DMS53 (cell line): ENCODE measurements at places on chromosomes 2 and 18.

GRCh38 chr2:17299891-17300540 is 218.2 kb downstream of the RAD51AP2 start:
- peak; percentile 38 for DNase-seq

DNA sequence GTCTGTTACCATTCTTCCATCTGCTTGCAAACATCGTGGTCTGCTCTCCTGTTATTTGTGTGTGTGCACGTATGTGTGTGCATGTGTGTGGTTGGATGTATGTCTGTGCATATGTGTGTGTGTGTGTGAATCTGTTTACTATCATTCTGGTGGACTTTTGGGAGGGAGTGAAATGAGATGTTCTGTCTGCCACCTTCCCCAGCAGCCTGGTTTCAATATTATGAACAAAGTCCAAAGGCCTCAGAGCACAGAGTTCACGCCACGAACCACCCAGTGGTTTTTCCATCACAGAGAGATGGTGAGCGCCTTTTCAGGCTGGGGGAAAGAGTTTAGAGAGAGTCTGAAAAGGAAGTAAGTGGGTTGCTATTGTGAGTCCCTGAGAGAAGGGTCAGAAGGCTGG is 67.1 kb upstream of the YWHAQ start:
- no peak for DNase-seq

DNA sequence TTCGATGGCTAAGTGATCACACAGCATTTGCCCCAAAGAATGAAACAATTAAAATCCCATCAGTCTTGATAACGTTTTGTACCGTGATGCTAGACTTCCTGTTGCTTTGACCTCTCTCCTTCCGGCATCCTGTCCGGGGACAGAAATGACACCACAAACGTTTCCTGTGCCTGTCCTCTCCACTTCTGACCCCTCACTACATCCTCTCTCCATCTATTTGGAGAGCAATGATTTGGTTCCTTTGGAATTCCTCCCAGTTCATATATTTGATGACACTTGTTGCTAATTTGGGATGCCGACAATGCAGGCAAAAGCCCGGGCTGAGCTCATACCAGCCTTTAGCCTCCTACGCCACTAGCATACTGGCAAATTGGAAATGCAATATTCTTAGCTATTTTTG is 151.2 kb upstream of the CCDC68 start:
- no peak for DNase-seq

DNA sequence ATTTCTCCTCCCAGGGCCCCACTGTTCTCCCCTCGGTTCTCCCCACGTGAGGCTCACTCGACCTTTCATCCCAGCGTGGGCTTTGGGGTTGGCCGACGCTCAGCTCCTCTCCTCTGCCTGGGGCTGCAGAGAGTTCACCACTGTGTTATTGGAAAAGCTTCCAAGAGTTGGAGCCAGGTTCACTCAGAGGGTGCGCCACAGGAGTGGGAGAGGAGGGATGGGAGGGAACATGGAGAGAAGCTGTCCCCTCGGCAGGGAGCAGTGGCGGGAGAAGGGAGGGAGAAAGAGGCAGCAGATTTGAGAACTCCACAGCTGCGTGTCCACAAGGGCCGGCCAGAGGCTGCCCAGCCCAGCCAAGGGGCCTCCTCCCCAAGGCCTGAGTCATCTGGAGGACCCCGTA is 197.1 kb upstream of the SMAD2 start:
- no peak for DNase-seq

GRCh38 chr2:71898851-71899681 is 248.6 kb downstream of the CYP26B1 start:
- DNase-seq, result peak; percentile 33

- DNase-seq, result no peak
Measured at GRCh38 chr2:66872081-66872985, 437.4 kb downstream of the MEIS1 start.

- peak; percentile 79 for DNase-seq
Measured at GRCh38 chr2:151886241-151886640, 58.0 kb upstream of the ARL5A start.

- DNase-seq, result no peak
Measured at GRCh38 chr2:172613615-172614231, 57.8 kb downstream of the PDK1 start.

- DNase-seq, result no peak
Measured at GRCh38 chr2:127811397-127812321, 688 bp upstream of the WDR33 start.

- DNase-seq, result peak; percentile 93
Measured at GRCh38 chr2:241373446-241373845, 17.4 kb downstream of the FARP2 start.

DNA sequence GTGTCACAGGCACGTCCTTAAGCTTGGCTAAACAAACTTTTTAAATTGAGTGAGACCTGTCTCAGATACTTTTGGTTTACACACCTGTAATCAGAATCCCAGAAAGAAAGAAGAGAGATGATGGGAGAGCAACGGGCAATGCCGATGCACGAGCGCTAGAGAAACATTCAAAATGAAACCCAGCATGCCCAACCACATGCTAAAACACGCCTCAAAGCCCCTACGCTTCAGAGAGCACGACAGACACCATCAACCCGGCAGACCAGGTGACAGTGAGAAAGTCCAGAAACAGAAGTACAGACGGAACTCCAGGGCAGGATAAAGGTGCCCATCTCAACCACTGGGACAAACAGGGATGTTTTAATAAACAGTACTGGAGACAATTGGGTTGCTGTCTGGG is 85.5 kb downstream of the HDAC4 start:
- DNase-seq, result no peak

DNA sequence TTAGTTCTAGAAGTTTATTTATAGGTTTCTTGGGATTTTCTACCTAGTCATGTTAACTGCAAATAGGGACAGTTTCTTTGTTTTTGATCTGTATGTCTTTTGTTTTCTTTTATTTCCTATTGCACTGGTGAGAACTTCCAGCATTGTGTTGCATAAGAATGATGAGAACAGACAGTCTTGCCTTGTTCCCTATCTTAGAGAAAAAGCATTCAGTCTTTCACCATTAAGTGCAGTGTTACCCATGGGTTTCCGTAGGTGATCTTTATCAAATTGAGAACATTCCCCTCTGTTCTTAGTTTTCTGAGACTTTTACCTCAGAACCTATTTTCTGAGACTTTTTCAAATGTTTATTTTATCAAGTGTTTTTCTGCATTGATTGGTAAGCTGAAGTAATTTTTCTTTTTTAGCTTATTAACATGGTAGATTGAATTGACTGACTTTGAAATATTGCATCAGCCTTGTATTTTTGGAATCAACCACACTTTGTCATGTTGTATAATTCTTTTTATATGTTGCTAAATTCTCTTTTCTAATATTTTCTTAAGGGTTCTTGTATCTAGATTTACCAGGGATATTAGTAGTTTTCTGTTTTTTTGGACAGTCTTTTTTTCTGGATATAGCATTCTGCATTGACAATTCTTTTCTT is 17.2 kb downstream of the MFSD6 start:
- no peak for DNase-seq

GRCh38 chr2:103410221-103410620 is 648.4 kb downstream of the TMEM182 start:
- DNase-seq, result no peak

DNA sequence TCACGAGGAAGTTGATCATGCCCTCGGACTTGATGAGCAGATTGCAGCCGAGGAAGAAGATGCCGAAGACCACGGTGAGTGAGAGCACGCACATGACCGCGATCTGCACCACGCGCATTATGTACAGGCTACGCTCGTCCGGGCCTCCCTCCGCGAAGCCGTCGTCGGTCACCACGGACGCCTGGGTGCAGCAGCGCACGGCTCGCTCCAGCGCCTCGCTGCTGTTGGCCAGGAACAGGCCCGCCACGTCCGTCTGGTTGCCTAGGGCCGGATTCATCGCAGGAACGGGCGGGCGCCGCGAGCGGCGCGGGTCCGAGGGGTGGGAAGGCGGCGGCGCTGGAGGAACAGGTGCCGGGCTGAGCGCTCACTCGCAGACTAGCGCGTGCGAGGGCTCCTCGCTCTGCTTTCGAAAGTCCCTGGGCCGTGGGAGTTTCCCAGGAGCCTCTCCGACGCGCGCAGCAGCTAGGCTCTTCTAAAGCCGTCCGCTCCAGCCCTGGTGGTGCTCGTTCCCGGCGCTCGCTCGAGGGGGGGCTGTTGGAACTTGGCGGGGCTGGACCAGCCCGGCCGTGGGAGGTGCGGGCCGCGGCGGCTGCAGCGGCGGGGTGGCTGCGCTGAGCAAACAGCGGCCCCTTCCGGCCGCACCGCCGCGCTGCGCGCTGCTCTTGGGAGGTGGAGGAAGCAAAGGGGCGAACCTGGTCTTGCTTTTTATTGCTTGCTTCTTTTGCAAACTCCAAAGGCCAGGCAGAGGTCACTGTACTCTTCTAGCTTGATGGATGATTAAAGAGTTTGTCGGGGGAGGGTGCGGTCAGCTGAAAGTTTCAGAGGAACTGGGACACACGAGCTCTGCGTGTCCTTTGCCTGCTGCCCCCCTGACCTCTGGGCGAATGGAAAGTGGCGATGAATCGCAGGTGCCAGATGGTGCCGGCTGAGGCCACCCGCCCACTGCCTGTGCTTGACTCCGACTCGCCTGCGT is at the start of gene RPRM:
Gene RPRM, minus strand, starts transcription at position 474 of the 973 bp plus-strand sequence. Its CDS starts 197 bp downstream, at position 277.
- DNase-seq, result peak; percentile 88

DNA sequence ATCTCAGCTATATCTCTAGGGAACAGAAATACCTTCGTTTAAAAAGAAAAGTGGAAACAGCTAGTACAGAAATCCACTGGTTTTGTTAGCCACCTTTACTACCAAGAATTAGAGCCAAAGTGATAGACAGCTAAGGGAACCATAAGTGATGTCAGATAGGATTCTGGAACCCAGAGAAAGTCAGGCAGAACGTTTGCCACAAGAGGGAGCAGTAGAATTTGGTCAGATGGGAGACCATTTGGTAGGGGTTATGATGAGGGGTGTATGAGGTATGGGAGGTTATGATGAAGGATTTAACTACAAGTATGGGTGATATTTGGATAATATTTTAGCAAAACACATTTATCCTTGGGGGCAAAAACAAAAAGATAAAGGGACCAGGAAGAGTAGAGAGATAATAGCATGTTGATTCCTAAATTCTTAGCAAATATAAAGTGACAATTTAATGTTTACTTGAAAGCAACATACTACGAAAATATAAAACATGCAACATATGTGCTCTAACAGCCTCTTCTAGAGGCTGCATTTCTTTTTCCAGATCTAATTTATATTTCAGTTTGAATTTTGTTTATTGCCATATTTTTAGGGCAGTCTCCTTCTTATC is 3.3 kb downstream of the SLC8A1 start:
- DNase-seq, result peak; percentile 61

- DNase-seq, result no peak
Measured at GRCh38 chr18:32368991-32369390, 101.7 kb downstream of the GAREM1 start.

- peak; percentile 45 for DNase-seq
Measured at GRCh38 chr2:66170744-66171330, 264.1 kb upstream of the MEIS1 start.

GRCh38 chr2:190093793-190094192 is 31.3 kb upstream of the MSTN start:
- no peak for DNase-seq

DNA sequence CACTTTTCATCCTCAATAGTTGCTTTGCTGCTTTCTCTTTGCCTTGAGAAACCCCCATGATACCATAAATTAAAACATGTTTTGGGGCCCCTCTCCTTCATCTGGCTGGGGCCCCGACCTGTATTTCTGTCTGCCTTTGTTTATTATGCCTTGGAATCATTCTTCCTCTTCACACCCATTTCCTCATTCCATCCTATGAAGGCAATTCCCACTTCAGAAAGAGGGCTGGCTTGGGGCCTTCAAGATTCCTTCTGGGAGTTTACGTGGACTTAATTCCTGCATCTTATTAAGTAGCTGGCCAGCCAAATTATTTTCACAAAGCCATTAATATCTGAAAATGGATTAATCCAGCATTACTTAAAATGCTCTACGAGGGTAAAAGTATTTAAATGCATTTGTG is 6.8 kb upstream of the LRRTM1 start:
- no peak for DNase-seq

DNA sequence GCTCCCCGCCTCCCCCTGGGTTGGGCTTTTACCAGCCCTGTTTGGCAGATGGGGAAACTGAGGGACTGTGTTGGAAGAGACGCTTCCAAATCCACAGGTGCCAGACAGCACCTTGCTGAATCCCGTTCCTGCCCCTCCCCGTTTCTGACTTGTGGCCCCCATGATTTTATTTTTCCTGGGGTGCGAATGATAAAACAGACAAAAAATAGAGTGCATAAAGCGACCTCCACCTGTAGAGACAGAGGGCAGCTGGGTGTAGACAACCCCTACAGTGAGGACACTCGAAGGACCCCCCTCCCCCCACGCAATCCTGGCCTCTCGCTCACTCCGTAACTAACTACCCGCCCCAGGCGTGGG is 2.2 kb upstream of the CTDSP1 start:
- DNase-seq, result no peak

GRCh38 chr18:60471652-60472051 is 99.1 kb upstream of the MC4R start:
- peak; percentile 76 for DNase-seq

GRCh38 chr2:7973801-7974480 is 707.9 kb upstream of the ID2 start:
- DNase-seq, result no peak

GRCh38 chr18:25310045-25310444 is 41.9 kb downstream of the ZNF521 start:
- DNase-seq, result peak; percentile 57

- DNase-seq, result peak; percentile 47
Measured at GRCh38 chr18:59376351-59376935, 17.4 kb upstream of the LMAN1 start.

DNA sequence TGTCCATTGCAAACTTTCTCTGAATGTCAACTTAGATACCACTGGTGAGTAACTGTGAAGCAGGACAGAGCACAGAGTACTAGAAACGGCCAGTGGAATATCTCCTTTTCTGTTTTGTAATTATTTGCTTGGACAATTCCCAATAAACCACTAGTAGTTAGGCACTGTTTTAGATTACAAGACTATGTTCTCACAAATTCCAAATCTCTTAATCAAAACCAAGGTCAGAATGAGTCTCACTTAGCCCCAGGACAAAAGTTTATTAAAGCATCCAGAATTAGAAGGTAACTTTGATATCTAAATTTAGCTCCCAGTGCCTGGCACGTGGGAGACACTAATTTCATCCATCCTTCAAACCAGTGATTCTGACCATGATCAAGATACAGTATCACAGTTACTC is 89.0 kb downstream of the ZNF521 start:
- no peak for DNase-seq

GRCh38 chr2:222421626-222422025 is 2.7 kb upstream of the SGPP2 start:
- no peak for DNase-seq

DNA sequence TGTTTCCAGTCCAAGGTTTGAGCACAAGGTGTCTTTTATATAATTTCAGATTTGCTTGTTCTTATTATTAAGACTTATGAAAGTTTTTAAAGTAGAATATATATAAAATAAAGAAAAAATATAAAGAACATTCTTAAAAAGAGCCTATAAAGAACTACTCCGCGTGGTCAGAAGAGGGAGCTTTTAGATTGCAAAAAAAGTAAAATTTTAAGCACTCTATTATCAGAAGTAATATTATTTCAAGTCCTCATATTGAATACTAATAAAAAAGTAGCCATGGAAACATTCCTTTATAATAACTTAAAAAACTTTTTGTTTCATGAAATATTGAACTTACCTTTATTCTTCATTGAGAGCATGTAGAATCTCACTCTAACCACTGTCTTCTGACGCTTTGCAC is 51.4 kb downstream of the LINC00305 start:
- peak; percentile 44 for DNase-seq
